NCI-H446 treated with DMSO at 0.1 percent for 48 hours (cell line): ENCODE measurements at places on chromosomes 7 and 10.

GRCh38 chr7:4845740-4846142 is 16.1 kb downstream of the PAPOLB start:
- DNase-seq = no peak

DNA sequence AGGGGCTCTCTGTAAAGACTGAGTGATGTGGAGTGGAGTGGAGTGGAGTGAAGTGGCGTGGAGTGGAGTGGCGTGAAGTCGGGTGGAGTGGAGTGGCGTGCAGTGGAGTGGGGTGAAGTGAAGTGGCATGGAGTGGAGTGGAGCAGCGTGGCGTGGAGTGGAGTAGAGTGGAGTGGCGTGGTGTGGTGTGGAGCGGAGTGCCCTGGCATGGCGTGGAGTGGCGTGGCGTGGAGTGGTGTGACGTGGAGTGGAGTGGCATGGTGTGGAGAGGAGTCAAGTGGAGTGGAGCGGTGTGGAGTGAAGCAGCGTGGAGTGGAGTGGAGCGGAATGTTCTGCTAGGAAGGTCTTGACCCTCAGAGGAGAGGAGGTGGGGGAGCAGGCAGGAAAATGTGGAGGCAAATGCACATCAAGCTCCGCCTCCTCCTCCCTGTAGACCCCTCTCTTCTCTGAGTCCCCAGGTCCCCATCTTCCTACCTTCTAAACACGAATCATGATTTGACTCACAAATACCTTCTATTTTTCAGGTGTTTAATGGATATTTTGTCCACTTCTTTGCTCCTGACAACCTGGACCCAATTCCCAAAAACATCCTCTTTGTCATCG is 19.9 kb downstream of the ITIH2 start:
- no peak for DNase-seq

DNA sequence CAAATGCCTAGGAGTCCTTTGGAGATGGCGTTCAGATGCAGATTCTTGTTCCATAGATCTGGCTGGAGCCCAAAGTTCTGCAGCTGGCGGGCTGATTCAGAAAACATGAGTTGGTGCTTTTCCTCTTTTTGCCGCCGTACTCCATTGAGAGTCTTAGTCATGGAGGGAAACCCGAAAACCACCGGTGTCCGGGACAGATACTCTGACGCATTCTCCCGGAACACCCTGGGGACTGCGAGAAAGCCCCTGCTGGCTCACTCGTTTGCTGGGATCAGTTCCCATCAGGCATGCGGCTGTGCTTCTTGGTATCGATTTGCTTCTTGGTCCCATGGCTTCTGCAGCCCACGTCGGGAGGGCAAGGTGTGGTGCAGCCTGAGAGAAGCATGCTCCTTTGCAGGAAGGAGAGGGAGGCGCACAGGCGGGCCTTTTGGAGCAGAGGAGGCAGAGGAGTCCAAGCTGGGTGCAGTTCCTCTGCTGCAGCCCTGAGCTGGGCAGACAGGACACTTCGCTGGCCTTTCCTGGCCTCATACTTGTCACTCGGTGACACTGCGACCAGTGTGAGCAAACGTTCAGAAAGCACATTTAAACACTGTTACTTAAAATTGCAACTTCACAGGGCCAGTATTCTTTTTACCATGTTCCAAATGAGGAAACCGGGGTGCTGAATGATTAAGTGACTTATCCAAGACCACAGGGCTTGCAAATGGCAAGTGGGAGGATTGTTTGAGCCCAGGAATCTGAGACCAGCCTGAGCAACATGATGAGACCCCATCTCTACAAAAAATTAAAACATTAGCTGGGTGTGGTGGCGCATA is 30.6 kb upstream of the PFKFB3 start:
- no peak for DNase-seq

DNA sequence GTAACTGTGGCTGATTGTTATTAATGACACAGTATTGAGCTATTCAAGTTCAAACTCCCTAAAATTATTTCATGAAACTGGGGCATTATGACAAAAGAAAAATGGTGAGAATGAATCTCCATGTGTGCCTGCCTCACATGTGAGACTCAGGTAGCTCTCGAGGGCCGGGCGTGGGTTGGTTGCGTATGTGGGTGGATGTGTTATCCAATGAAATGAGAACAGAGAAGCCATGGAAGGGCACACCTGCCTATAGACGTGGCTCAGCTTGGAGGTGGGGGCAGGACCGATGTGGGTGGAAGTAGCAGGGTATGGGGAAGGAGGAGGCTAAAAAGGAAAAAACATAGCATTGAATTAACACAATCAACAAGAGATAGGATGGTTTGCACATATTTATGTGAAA is 96.5 kb downstream of the AOAH start:
- DNase-seq = no peak

DNA sequence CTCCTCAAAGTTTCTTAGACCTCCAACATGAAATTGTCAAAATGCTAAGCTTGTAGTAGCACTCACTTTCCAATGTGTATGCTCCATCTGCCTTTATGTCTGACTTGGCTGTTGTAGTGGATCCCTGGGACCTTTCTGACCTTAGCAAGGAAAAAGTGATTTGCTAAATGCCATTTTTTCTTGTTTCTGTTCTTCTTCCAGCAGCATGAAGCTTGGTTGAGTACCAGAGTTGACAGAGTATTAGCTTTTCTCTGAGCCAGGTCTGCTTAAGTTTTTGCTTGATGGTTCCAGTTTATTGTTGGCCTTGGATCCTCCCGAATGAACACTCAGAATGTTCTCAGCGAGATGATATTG is 168.7 kb downstream of the SND1 start:
- no peak for DNase-seq

DNA sequence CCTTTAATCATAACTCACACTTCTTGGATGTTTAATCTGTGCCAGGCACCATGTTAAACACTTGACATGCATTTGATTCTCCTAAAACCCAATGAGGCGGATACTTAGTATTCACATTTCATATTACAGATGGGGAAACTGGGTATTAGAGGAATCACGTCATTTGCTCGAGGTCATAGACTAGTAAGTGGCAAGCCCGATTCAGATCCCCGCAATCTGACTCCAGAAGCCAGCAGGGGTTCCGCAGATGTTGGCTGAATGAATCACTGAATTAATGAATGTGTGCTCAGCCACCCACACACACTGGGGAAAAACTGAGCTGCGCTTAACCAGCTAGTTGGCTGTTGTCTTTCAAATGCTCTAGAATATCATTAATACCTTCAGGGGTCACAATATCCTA is 22.5 kb upstream of the ENO4 start:
- DNase-seq = no peak

DNA sequence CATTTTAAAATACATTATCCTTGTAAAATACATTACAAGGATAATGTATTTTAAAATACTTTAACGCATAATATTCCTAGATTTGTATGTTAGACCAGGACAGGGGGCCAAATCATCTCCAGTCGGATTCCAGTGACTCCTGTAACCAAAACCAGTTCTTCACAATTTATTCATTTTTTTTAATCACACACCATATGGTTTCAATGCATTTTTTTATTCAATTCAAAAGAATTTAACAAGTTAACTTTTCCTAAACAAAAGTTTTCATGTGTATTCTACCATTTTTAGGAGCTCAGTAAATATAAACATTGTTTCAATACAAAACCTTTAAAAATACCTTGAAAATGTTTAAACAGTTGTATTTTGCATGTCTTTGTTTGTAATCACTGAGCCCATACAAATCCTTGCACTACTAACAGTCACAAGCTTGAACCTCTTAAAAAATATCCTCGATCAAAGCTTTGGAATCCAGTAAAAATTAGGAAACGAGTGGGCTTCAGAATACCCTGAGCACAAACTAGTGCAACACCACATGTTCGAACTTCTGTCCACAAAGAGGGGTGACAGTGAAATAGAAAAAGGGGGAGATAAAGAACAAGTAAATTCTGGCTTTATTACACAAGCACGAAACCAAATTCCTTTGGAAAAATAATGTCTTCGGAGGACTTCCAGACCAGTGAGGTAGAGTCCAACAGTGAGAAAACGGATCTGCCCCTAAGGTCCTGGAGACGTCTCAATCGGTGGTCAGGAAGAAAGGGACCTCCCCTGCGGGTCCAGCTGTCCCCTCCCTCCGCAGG is 1.6 kb downstream of the CCDC71L start:
- DNase-seq = no peak

DNA sequence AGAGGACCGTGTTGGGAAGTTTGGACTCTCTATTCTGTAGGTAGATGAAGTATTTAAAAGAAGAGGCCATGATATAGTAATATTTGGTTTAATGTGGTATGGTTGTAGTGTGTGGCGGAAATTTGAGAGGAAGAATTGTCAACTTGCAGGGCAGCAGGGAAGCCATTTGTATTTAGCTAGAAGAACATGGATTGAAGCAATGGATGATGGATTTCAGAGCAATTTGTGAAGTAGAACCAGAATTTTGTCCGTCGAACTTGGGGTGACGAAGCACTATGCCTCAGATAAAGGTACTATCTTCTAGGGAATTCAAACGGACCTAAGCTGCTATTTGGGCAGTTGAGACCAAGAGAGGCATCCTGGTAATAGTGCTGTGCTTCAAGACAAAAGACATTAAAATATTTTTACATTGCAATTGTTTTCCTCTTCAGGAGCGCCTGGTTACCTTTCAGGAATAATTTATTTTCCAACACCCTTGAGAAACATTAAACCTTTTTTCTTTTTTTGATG is 615 bp upstream of the WBP1L start:
- no peak for DNase-seq

GRCh38 chr10:112915590-112916572 is 34.2 kb upstream of the TCF7L2 start:
- DNase-seq = no peak

DNA sequence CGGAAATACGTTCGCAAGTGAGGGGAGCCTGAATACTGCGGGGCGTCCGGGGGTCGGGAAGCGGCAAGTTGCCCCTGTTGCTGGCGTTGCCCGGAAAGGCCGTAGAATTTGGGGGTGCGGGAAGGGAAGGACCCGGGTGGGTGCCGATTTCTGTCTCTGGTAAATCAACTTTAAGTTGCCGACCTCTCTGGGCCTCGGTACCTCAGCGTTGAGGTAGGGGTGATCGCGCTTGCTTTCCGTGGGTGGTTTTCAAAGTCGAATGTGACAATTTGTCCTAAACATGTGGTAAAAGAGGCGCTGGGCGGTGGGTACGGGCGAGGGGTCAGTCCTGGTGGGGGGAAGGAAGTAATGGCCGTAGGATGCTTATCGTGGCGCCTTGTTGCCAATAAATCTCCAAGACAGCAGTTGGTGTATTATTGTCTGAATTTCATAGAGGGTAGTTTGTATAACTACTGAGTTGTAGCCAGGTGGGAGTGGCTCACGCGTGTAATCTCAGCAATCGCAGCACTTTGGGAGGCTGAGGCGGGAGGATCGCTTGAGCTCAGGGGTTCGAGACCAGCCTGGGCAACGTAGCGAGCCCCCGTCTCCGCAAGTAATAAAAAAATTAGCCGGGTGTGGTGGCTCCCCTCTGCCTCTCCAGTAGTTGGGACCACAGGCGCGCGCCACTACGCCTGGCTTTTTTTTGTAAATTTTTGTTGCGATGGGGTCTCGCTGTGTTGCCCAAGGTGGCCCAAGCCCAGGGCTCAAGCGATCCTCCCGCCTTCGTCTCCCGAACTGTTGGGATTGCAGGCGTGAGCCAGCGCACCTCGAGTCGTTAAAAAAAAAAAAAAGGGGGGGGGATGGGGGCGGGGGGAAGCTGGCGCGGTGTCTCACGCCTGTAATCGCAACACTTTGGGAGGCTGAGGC is 644 bp downstream of the BUD23 start:
- DNase-seq = no peak

DNA sequence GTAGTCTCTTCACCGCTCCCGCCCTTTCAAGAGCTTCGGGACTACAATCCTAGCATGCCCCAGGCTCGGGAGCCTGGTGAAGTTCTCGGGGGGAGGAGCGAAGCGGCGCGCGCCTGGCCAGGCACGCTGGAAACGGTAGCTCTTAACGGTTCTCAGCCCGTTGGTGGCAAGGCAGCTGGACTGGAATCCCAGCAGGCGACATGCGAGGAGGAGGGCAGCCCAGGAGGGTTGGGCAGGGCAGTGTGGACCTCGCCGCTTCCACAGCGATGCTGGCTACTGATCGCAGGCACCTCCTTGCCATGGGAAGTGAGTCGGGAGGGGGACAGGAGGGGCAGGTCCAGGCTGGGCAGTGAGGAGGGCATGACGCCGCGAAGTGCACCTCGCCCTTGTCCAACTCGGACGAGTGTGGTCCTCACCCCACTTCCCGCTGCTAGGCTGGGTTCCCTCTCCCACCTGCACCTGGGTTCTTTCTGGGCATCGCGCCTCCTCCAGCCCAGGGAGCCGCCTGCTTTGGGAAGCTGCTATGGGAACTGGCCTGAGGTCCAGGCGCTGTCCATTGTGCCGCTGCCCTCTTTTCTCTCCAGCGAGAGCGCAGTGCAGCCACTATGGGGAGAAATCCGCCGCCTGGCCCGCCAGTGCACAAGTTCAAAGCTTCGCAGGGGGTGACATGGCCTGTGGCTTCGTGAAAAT is 367.8 kb upstream of the NUPR2 start:
- DNase-seq = no peak

DNA sequence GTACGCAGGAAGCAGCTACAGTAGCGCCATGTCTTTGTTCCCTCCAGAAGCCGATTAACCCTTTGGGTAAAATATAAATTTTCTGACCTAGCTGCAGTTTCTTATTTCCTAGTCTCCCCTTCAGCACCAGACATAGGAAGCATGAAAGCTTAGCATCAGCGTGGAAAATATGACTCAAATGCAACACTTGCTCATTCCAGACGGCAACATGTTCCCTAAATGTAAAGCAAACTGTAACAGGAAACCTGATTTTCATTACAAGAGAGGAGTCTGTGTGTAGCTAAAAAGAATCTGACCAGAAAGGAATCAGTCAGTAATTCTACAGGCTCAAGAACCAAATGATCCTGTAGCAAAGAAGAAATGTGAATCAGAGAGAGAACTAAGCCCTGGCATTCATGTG is 219.2 kb downstream of the C7orf25 start:
- no peak for DNase-seq

DNA sequence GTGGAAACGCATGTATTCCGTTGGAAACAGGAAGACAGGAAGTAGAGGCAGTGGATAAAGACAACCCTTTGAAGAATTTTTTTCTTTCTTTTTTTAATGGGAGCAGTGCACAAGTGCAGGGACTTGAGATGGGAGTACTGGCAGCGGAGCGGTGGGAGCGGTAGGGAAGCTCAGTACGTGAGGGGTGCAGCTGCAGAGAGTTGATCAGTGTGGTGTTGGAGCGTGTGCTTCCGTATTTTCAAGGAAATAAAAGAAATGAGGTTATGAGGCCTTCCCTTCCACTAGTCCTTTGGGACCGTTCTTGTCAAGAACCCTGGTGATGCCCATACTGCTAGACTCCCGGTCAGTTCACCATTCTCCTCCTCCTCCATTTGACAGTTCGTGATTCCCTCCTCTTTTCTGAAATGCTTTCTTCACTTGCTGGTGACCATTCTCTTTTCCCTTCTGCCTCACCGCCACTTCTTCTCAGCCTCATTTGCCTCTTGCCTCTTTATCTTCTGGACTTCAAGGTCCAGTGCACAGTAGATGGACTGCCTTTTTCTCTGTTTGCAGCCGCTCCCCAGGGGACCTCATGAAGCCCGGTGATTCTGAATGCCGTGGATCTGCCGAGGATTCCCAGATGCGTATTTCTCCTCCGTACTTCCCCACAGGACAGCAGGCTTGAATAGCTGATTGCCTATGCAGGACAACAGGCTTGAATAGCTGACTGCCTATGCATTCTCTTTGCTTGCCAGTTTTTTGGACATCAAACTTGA is 39.1 kb upstream of the TMEM236 start:
- no peak for DNase-seq
